ENCODE measurements at places on chromosomes 2 and 18.

- DNase-seq = peak; percentile 48
Measured at GRCh38 chr18:48007955-48008701, 77.7 kb upstream of the SMAD2 start.

- DNase-seq = no peak
Measured at GRCh38 chr2:200693836-200694470, 108.1 kb downstream of the AOX1 start.

GRCh38 chr2:75246441-75247167, 47.3 kb upstream of the TACR1 start:
- no peak for DNase-seq

- DNase-seq = no peak
Measured at GRCh38 chr2:112035786-112036185, 19.3 kb upstream of the TMEM87B start.

DNA sequence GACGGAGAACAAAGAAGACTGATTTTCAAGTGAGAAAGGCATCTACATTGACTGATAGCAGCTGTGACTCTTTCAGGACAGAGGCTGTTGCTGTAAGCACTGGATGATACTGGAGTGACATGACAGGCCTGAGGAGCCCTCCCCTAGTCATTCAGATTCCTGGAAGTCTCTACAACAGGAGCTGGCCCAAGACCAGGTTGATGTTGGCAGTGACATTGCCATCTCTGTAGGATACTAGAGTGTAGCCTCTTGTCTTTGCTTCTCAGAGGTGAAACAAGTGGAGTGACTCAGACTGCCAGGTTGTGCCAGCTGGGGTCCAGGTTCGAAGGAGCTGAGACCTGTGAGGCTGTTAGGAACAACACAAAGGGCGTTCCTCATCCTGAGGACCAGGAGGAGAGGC, 44.7 kb upstream of the SH3RF3 start:
- no peak for DNase-seq

- peak; percentile 87 for DNase-seq
Measured at GRCh38 chr2:8488001-8488738, 193.7 kb upstream of the ID2 start.

GRCh38 chr18:7190547-7191156, 40.2 kb upstream of the LRRC30 start:
- no peak for DNase-seq

- no peak for DNase-seq
Measured at GRCh38 chr18:25097057-25097456, 254.9 kb downstream of the ZNF521 start.

DNA sequence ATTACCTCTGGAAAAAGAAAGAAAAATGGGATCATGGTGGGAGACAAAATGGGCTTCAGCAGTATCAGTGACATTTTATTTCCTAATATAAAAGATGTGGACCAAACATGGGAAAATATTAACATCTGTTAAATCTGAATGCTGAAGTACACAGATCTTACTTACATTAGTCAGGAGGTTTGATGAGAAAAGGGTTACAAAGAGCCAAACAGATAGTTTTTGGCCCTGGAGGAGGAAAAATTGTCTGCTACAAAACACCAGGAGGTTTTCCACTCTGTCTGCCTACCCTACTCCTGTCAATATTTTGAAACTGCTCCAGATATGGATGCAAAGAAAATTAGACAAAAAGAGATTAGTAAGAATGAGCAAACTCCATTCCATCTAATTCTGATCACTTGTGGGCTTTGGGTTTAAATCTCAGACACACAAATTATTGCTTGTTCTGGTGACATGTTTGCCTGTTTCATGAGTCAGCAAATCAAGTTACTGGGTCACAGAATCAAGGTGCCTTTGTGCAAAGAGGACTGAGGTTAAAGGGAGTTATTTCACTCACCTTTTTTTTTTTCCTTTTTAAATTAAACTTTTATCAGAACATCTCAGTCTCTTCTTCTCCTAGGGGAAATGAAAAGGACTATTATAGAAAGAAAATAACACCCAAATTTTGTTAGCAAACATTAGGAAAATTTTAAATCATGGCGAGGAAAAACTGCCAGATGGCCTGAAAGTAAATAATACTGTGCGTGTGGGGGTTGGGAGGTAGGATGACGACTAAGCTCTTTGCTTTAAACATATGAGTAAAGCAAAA, 87.0 kb upstream of the SPATS2L start:
- no peak for DNase-seq

DNA sequence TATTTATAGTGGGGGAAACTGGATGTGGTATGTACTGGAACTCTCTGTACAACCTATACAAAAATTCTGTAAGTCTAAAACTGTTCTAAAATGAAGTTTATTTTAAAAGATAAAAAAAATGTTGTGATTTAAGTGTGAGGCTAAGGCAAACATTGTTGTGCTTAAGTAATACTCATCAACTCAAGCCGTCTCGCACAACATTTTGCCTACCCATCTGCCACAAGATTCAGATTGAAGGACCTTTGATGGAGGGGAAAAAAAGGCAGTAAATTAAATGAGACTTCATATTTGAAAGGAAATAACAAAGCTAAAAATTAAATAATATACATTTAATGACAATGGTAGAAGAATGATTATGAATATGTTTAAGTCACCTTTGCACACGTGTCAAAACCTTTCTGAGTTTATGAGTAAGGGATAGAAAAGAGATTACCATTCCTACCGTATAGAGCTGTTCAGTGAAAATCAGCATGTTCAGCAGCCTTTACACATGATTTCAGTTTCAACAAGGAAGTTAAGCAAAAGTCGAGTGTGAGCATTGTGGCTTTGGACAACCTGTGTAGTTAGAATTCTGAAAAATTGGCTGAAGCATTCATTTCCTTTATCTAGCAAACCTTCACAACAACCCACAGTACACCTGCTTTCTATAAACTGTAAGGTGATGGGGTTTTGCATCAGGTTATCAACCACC, 499.3 kb downstream of the IRS1 start:
- DNase-seq = peak; percentile 33

DNA sequence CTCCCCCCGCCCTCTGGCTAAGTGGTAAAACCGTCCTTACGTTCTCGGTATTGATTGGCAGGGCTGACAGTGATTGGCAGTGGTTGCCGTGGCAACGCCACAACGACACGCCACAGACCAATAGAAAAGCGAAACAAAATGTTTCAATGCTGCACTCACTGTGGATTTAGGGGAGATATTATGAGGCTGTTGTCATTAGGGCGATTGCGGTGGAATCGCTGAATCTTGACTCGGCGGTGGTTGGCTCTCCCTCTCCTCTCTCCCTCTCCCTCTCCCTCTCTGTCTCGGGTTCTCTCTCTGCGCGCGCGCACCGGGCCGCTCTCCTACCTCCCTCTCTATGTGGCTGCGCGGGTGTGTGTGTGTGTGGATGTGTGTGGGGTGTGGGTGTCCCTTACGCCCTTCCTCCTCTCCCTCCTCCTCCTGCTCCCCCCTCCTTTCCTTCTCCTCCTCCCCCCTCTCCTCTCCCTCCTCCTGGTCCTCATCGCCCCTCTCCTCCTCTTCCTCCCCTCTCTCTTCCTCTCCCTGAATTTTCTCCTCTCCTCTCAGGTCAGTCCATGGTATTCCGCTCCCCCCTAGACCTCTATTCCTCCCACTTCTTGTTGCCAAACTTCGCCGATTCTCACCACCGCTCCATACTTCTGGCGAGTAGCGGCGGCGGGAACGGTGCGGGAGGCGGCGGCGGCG, at the start of gene SIX3:
SIX3 (plus strand) TSS at position 152 of the 684 bp plus-strand sequence; CDS start at position 555, 403 bp downstream.
- peak; percentile 23 for DNase-seq

DNA sequence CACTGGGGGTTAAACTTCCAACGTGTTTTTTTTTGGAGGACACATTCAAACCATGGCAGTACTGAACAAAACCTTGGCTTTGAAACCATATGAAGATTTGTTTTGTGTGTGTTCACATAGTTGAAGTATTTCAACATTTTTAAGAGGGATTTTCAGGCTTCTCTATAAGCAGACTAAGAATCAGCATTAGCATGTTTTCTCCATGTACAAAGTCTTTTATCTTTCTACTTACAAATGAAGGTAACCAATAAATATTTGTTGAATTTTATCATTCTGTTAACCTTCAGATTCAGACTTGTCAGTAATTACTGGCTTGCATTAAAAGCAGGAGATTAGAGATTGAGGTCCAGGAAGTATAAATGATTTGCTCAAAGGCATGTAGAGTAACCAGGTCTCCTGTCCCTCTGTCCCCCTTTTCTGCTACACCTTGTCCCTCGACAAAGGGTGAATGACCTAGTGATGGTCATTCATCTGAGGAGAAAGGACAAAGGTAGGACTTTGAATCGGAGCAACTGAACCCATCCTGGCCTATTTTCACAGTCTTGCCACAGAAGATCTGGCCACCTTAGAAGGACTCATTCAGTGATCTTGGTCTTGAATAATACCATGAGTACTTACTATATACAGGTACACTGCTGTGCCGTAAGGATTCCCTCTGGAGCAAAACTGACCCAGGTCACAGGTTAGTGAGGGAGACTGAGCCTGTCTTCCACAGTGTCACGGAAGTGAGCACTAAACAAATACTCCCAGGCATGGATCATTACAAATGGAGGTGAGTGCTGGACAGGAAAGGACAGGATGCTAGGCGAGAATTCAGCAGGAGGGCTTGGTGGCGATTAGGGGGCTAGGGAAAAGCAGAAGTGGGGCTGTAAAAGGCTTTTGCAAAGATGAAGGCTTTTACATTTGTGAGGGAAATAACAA, 2.2 kb upstream of the MYCN start:
- no peak for DNase-seq

- DNase-seq = peak; percentile 79
Measured at GRCh38 chr2:96407041-96407918, 71.7 kb downstream of the NCAPH start.

- no peak for DNase-seq
Measured at GRCh38 chr2:50840341-50841124, 191.4 kb downstream of the NRXN1 start.

DNA sequence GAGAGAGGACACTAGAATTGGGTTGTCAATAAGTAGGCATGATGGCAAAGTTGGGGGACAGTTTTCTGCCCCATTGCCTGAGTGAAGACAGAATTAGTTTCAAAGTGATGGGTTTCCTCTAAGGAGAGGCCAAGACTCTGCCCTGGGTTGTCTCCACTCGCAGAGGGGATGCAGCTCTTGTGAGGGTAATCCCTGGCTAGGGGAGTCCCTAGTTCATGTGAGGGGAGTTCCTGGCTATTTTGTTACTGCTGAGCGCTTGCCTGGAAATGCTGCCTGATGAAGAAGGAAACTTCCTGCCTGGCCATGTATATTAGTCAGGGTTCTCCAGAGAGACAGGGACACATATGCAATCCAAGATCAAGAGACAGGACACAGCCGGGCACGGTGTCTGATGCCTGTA, 501.5 kb downstream of the BCL11A start:
- DNase-seq = no peak

DNA sequence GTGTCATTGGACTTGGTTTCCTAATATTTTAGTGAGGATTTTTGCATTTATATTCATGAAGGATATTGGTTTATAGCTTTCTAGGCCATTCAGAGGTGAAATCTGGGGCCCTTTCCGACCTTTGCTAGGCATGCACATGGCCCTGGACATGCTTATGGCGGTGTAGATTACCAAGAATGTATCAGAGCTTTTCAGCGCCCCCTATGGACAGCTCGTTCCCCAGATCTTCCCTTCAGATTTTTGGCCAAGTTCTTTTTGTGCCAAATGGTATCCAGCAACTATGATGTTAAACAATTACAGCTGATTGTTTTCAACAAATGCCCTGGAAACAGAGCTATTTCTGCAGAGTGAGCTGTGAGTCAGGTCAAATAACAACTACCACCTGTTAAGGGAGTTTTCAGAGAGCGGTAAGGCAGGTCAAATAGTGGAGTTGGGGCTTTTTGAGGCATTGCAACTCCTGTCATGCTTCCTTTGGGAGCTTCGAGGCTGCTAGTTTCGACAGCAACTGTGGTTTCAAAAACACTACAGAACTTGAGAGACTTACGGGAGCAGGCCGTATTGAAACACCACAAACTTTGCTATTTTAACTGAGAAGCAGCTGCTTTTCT, 188.3 kb downstream of the ZNF516 start:
- DNase-seq = no peak

DNA sequence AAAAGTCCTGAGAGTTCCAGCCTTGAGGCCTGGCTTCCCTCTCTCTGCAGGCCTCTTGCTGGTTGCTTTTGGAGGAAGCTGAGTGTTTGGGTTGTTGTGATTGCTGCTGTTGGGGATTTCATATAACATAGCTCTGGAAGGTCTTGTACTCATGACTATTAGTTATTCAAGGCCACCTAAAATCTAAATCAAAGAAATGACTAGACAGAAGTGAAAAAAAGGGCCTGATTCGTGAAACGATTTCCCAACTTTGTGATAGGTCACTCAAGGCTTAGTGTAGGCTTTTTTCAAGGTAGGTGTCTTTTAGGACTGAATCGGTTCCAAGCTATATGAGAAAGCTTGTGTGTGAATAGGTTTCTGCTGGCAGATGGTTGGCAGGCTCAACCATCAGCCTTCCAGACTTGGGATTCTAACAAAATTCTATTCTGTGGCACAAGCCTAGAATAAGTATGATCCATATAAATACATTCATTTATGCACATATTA, 164.4 kb downstream of the FMNL2 start:
- peak; percentile 60 for DNase-seq

GRCh38 chr18:10239103-10239502, 215.3 kb upstream of the APCDD1 start:
- no peak for DNase-seq

Measured in suppressor macrophage treated with lipopolysaccharide for 4 hours (primary cell).